ENCODE measurements at places on chromosomes 12 and 14.

- no peak for DNase-seq
These were observed 86.6 kb downstream of the FUT8 start for GRCh38 chr14:65499138-65499537.

DNA sequence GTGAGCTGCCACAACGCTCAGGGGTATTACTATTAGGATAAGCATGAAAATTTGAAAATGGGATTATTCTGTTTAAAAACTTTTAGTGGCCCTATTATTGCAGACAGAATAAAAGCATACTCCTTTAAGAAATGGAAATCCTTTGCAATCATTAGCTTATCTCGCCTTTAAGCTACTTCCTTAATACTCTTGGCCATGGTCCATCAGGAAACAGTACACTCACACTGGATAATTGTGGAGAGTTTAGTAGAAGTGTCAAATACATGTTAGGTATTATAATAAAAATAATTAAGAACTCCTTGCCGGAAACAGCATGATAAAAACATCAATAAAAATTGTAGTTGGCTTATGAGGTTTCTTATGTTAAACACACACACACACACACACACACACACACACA is 100.4 kb upstream of the PPFIA2 start:
- DNase-seq = no peak

DNA sequence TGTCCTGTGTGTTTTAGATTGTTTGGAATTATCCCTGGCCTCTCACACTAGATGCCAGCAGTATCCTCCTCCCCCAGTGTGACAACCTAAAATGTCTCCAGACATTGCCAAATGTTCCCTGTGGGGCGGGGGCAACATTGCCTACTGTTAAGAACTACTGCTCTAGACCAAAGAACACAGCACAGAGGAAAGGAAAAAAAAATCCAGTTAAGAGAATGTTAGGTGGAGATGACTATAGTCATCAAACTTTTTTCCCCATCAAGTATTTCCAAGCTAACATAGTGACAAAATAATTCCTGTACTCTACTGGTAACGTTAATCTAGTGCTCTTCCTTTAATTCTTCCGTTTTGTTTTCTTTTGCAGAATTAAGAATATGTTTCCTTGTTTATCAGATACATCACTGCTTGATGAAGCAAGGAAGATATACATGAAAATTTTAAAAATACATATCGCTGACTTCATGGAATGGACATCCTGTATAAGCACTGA is 3.5 kb downstream of the CDKN1B start:
- DNase-seq = no peak

- DNase-seq = no peak
These were observed 22.2 kb downstream of the MAP4K5 start for GRCh38 chr14:50510157-50510556.

DNA sequence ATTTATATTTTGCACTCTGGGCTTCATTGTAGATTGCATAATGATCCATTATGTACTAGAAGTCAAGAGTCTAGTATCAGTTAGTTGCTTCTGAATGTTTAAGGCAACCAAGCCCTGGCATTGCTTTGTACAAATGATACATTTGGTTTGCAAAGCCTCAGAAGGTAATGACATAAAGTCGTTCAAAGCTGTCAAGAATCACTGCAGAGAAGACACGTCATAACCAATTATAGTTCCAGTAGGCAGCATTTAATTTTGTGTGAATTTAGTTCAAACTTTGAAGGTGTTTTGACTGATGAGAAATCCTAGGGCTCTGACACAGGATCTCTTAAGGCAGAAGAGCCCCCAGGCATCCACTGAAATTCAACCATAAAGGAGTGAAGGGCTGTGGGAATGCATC is 163.0 kb upstream of the KRR1 start:
- DNase-seq = no peak

- DNase-seq = no peak
These were observed 33.4 kb upstream of the TMTC1 start for GRCh38 chr12:29816874-29817725.

GRCh38 chr12:39365364-39366001 is 77.4 kb downstream of the KIF21A start:
- DNase-seq = no peak

DNA sequence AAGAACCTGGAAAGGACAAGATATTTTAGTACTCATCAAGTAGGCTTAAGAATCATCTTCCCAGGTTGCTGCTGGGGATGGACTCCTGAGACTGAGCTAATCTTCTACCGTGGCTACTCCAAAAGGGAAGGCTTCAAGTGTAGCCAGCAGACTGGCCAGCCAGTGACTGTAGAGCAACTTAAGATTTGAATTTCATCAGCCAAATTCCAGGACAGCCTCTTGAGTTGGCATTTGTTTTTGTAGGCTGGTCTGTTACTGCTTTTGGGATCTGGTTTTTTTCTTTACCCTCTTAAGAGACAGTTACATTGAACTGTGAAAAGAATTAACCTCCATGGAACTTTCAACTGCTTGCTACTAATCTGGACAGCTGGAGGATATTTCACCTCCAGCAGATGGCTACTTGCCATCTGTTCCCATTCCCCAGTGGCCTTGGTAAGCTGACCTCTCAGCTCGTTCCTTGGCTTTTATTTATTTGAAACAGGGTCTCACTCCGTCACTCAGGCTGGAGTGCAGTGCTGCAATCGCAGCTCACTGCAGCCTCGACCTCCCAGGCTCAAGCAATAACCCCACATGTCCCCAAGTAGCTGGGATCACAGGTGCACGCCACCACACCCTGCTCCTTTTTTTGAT is 20.7 kb downstream of the VTI1B start:
- no peak for DNase-seq

DNA sequence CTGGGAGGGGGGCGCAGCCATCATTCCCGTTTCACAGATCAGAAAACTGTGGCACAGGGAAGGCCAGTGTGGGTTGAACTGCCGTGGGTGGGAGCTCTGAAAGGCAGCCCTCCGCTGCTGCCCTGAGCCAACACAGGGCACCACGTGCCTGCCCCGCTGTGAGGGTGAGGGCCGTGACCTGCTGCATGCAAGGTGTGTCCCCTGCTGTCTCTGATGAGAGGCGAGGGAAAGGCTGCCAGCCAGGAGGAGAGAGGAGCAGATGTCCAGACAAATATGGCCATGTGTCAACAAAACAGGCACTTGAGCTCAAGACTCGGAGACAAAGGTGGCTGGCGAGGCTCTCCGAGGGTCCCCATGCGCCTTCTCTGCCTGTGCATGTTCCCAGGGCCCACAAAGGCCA is 108.8 kb downstream of the RBM19 start:
- no peak for DNase-seq

DNA sequence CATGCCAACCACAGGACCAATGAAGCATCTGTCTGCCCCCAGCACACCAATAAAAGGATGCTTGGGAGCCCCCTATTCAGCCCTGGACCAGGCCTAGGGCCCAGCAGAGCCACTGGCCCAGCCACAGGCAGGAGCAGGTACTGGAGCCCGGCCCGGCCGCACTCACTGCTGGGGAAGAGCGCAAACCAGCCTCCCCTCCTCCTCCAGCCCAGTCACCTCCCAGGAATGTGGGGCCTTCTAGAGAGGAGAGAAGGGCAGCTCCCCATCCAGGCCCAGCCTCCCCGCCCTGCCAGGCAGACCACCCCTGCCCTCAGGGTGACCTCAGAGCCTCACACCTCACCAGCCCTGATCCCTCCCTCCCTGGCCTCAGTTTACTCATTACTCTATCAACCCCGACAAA is 56.2 kb downstream of the CCNK start:
- no peak for DNase-seq

DNA sequence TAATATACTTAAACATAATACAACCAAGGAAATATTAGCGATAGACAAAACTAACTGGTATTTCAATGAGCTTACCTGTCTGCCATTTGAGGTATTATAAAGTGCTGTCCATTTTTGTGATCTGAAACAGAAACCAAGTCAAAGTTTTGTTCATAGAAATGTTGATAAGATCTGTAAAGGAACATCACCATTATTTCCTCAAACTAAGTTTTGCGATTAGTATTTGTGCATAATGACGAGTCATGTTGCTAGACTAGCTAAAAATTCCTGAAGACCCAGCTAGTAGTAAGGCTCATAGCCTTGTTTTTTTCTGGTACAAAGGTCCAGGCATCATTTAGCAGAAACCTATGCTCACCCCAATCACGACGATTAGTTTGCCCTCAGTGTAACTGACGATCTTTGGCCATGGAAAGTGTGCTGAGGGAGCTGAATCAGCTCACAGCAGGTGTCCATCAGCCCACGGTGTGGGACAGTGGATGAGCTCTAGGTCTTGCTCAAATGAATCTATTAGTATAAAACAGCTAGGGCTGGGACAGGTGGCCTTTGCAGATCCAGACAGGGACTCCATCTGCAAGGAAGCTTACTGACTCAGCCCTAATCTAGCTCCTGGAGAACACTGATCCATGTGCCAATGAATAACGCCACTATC is 28.7 kb downstream of the GIT2 start:
- no peak for DNase-seq

- DNase-seq = no peak
These were observed 11.9 kb upstream of the FKBP11 start for GRCh38 chr12:48937170-48937569.

GRCh38 chr12:56229916-56230431 is at the start of gene SLC39A5:
Gene SLC39A5 (plus strand): TSS chr12:56230051. CDS start chr12:56231275, 1,224 bp downstream.
- DNase-seq = no peak

GRCh38 chr14:102182190-102182589 is 42.5 kb downstream of the WDR20 start:
- no peak for DNase-seq

DNA sequence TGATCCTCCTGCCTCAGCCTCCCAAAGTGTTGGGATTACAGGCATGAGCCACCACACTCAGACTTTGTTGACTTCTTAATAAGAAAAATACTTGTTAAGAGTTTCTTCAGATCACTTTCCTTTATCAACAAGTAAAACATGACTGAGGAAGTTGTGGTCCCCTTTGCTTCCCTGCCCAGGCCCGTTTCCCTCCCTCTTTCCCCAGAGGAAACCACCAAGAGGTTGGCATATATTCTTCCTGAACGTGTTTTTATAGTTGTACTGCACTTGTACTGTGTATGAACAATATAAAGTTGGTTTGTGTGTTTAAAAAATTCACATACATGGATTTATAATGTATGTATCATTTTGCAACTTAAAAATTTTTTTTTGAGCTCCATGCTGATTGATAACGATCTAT is 28.4 kb downstream of the PTPN11 start:
- no peak for DNase-seq

- DNase-seq = no peak
These were observed 18.5 kb upstream of the TBPL2 start for GRCh38 chr14:55458800-55459515.

All from D721Med (cell line).